ENCODE measurements at places on chromosomes 5 and 9. TPM values are rescaled to one million over a fixed set of nuclear protein-coding genes. Genes with fewer than 3 reads are reported as not detected.

The SHROOM1 gene
- total RNA-seq, result 8.8 TPM

The CDKN2B gene
- not detected for total RNA-seq

The DBH gene
- total RNA-seq, result not detected

The EMB gene
- 5.8 TPM for total RNA-seq

The SPATA31D4 gene
- not detected for total RNA-seq

The SKP2 gene
- 20.1 TPM for total RNA-seq

The WNT8A gene
- not detected for total RNA-seq

The SPINK7 gene
- total RNA-seq, result not detected

The TMEM171 gene
- 6.6 TPM for total RNA-seq

The NR4A3 gene
- 1.7 TPM for total RNA-seq

The TMEM161B gene
- 8.3 TPM for total RNA-seq
